Stimulated activated CD8-positive, alpha-beta memory T cell treated with anti-CD3 and anti-CD28 coated beads, Interleukin-15, amount 100 ng/mL, for 48 hours (primary cell): ENCODE measurements at places on chromosomes 3 and 15.

DNA sequence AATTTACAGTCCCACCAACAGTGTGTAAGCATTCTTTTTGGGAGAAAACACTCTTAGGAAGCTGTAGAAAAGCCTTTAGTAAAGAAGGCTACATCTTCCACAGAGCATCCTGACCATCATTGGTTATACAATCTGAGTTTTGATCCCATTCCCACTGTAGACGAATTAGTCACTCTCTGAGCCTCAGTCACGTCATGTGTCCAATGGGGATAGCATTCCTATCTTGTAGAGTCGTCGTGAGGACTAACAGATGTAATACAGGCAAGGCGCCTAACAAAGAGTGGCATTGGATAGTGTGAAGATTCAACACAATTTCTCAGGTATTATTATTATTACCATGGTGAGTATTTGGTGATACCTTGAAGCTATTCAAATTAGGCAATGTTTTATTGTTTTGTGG, 44.0 kb upstream of the ALDH1A3 start:
- no peak for DNase-seq

DNA sequence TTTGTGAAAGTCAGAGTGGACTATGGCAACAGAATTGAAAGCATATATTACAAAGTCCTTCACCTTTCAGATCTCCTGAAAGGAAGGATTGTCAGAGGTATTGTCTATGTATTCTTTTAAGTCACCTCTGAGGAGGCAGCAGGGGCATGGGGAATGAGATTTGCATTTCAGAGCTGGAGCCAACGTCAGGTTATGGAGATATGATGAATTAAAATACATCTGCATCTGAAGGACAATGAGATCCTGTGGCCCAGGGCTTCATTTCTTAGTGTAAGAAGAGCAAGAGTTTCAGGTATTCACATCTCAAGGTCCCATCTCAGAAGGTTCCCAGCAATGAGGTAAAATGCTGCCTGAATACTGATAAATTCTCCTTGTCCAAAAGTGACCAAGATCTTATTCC, 695.8 kb downstream of the TUSC7 start:
- no peak for DNase-seq

GRCh38 chr3:78834910-78835309, 932.9 kb downstream of the ROBO1 start:
- no peak for DNase-seq

DNA sequence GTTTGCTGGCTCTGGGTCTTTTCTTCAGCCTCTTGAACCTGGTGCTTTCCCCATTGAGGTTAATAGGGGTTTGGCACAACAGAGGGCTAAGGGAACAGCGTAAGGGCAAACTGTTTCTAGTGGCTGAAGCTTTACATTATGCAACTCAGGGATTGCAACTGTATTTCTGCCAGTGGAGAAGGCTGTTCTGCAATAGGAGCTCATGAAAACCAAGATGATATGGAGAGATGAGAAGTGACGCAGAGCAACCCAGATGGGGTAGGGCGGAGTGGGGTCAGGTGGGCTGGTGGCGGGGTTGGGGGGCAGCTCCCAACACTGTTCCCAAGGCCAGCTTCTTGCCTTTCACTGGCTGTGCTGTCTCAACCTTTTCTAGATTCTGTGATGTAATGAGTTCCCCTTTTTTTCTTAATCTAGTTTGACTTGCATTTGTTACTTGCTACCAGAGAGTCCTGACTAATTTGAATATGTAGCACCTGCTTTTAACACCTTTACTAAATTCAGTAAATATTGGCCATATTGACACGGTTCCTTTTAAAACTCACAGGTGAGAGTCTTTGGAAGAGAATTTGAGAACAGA, 7.2 kb downstream of the GXYLT2 start:
- no peak for DNase-seq

GRCh38 chr3:161852744-161853143, 356.1 kb downstream of the OTOL1 start:
- no peak for DNase-seq

DNA sequence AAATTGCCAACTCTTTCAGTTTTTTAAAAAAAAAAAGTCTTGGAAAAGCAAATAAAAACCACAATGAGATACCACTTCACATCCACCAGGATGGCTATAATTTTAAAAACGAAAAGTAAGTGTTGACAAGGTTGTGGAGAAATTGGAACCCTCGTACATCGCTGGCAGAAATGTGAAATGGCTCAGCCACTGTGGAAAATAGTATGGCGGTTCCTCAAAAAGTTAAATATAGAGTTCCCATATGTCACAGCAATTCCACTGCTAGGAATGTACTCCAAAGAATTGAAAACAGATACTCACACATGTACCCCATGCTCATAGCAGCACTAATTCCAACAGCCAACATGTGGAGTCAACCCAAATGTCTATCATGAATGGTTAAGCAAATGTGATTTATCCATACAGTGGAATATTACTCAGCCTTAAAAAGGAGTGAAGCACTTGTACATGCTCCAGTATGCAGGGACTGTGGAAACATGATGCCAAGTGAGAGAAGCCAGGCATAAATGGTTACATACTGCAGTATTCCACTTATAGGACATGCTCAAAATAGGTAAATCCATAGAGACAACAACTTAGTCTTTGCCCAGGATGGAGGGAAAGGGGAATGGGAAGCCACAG, 73.8 kb upstream of the PCSK6 start:
- DNase-seq = no peak

- no peak for DNase-seq
These were observed 2.9 kb upstream of the P2RY12 start for GRCh38 chr3:151387432-151387831.

- DNase-seq = no peak
These were observed 541.7 kb upstream of the ZNF385D start for GRCh38 chr3:22292681-22293080.

GRCh38 chr15:95196176-95196915, 965.0 kb downstream of the MCTP2 start:
- DNase-seq = no peak

- no peak for DNase-seq
These were observed 23.3 kb downstream of the FBN1 start for GRCh38 chr15:48622237-48622636.

DNA sequence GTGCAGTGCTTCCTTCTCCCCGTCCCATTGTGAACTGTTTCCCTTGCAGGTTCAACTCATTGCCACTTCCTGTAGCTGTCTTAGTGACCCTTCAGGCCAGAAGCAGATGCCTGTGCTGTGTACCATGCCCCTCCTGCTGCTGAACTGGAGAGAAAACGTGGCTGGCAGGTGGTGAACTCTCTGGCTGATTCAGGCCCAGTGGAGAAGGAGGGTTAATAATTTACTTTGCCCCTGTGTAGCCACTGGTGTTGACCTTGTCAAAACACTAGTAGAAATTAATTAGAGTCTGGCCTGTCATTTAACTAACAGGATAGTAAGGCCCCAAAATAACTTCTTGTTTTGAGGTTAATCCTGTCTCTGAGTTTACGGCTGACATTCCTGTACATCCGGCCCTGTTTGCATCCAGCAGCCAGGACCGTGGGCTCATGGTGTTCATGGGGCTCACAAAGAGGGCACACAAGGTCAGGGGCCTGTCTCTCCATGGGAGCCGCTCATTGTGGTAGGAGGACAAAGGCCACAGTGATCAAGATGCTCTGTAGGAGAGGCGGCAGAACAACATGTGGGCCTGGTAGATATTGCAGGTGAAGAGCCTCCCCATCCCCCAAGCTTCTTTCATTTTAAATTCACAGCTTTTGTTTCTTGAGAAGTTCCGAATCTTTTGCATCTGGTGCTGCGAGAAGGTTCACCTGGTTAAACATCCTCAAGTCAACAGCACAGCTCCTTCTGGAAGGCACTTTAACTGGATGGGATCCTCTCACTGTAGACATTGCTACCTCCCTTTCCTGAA, 101.6 kb downstream of the CGNL1 start:
- no peak for DNase-seq

- peak; percentile 21 for DNase-seq
These were observed 29.7 kb downstream of the PLXND1 start for GRCh38 chr3:129576514-129577352.

DNA sequence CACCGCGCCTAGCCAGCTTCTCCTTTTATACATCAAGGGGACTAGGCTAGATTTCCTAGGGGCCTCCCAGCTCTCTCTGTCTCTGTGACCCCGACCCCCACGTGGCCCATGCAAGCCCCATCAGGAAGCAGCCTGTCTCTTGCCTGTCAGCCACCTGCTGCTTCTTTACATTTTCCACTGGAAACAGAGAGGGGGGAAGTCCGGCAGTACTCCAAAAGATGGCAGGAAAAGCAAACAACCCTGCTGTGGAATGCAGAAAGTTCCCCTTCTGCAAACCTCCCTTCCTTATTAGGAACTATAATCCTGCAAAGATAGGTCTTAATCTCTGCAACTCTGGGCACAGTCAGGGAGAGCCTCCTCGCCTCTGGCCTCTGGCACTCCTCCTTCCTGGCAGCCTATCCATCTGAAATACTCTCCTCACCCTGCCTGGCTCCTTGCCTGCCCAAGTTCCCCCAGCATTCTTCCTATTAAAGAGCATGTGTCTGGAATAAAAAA, 47.4 kb upstream of the HACD2 start:
- no peak for DNase-seq

DNA sequence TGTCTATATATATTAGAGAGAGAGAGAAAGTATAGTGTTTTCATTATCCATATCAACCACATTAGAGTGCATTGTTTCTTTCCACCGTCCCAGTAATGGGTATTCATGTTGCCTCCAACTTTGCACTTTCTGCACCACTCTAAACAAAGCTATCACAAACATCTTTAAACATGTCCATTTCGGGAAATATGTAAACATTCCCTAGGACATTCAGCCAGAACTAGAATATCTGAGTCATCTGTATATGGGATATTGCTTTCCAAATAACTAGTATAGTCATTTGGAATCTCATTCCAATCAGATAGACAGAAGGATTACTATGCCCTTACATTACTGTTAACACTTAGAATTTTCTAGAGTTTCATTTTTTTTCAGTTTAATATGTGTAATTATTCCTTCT, 914.9 kb upstream of the EPHA6 start:
- DNase-seq = no peak

- DNase-seq = no peak
These were observed 325.3 kb downstream of the THSD4 start for GRCh38 chr15:71440489-71441110.

- DNase-seq = no peak
These were observed 1.7 kb upstream of the MAN2A2 start for GRCh38 chr15:90901175-90902039.

DNA sequence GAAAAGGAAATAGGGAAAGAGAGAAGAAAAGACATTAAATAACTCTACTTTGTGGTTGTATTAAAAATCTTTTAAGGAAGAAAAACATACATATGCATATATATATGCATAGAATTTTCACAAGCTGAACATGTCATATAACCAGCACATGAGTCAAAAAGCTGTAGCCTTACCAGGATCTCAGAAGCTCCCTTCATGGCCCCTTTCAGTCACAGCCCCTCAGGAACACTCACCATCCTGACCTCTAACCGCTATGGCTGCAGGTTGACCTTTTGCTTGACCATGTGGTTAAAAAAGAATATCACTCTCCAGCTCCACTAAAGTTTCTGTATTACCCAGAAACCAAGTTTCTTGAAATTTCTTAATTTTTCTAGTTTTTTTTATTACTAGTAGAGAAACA, 103.4 kb downstream of the CHST2 start:
- DNase-seq = no peak

DNA sequence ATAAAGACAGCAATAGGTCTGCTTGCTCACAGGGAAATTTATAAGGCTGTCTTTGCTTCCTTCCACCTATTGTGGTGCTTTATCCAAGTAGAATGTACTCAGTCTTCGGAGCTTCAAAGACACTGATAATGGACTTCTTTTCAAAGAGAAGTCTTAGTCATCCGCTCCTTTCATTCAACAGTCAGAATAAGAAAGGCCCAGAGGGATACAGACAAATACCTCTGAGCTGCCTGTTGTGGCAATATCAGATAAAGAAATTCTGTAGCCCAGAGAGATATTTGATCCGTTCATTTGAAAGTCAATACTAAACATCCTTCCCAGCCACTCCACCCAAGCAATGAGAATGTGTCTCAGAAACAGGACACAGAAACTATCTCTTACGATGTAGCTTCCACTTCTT, 110.0 kb downstream of the FHIT start:
- DNase-seq = no peak

- DNase-seq = no peak
These were observed 104.8 kb upstream of the PLSCR5 start for GRCh38 chr3:146709969-146710368.

GRCh38 chr3:48178072-48178471, 10.1 kb downstream of the CDC25A start:
- no peak for DNase-seq

- DNase-seq = no peak
These were observed 590.1 kb upstream of the CBLB start for GRCh38 chr3:106458952-106459351.

GRCh38 chr3:53661480-53661879, 167.1 kb downstream of the CACNA1D start:
- DNase-seq = no peak

GRCh38 chr15:27352136-27352535, 381.2 kb downstream of the GABRG3 start:
- no peak for DNase-seq

- no peak for DNase-seq
These were observed 18.8 kb upstream of the IDH2 start for GRCh38 chr15:90121086-90121485.

DNA sequence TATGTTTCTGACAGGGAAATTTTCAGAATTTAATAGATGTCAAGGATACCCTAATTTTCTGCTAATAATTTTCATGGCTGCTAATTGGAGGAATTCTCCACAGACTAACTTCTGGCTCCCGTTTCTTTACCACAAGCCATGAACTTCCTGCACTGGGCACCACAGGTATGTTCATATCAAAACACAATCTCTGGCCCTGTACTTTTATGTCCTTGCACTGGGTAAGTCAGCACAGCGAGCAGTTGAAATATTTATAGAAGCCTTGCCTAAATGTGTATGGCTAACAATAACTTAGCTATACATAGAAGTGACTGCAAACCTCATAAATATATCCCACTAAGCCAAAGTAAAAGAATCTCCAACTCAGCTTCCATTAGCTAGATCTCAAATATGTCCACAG, 246.9 kb downstream of the ZIC1 start:
- DNase-seq = no peak

- DNase-seq = no peak
These were observed 20.3 kb downstream of the NIT2 start for GRCh38 chr3:100354850-100355249.

- DNase-seq = no peak
These were observed 31.6 kb downstream of the EIF4E3 start for GRCh38 chr3:71693641-71694040.
